Heart right ventricle (tissue), 16 donors: ENCODE measurements at places on chromosomes 6 and 20.

DNA sequence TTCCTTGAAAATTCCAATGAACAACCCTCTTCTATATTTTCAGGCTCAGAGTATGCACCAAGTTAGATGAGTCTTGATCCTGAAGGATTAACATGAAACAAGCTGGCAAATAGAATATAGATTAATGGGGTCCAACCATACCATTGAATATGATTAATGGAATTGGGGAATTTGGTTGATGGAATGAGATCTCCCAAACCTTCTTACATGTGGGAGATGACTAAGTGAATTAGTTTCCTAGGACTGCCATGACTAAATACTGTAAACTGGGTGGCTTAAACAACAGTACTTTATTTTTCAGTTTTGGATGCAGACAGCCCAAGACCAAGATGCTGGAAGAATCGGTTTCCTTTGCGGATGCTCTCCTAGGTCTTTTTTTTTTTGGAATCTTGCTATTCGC lies 347.0 kb downstream of the QKI start:
- no peak for DNase-seq

- no peak for DNase-seq
These were observed 296.8 kb upstream of the TSHZ2 start for GRCh38 chr20:52675375-52675774.

GRCh38 chr6:100260584-100260983 lies 204.1 kb downstream of the SIM1 start:
- DNase-seq, result no peak

GRCh38 chr6:45052325-45052724 lies 275.8 kb upstream of the RUNX2 start:
- DNase-seq, result no peak

DNA sequence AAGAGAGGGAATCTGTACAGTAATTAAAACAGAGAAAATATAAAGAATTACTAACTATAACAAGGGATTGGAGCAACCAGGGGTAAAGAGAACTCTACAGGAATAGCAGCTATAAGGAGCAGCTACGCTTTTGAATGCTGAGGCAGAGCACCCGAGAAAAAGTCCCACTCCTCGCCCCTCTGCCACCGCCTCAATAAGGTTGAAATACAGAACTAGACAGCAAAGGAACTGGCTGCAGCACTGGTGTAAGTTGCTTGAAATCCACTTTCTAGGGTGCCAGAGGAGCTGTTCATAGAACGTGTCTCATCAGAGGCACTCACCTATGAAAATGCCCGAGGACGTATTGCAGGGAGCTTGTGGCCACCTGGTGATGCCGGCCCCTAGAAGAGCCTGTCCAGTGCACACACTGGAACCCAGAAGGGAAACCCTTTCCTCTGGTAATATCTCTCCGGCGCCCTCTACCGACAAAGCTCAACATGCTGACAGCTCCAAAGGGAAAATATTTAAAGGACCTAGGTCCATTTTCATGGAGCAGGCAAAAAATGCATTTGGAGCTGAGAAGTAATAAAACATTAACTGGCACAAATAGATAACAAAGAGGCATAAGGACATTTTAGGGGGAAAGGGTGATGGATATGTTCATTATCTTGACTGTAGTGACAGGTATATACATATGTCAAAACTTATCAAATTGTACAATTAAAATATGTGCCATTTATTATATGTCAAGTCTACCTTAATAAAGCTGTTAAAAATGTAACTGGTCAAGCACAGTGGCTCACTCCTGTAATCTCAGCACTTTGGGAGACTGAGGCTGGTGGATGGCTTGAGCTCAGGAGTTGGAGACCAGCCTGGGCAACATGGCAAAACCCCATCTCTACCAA lies 137.4 kb upstream of the HDAC2 start:
- peak; percentile 48 for DNase-seq

GRCh38 chr6:161486361-161487216 lies 212.7 kb upstream of the AGPAT4 start:
- peak; percentile 30 for DNase-seq

DNA sequence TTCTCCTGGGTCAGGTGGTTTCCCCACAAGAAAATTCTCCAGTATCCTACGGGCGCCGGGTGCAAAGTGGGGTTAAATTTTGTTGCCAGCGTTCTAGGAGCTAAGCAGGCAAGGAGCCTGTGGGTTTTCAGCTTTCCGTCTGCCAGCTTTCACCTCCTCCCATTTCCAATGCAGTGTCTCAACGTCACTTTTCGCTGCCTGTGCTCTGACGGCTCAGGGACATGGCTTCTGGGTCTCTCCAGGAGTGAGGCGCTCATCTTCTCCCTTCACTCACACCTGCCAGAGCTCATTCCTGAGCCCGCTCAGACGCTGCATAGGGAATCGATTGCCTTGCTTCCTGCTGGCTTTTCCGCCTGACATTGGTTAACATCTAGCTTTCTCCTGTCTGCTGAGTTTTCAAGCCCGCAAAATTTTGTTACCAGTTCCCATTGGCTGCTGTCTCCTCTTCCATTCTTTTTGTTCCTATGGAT lies 7.3 kb upstream of the NAA20 start:
- DNase-seq, result no peak

GRCh38 chr20:17716331-17716730 lies 16.6 kb downstream of the BANF2 start:
- no peak for DNase-seq

GRCh38 chr6:67639161-67639560 lies 995.9 kb upstream of the ADGRB3 start:
- no peak for DNase-seq

DNA sequence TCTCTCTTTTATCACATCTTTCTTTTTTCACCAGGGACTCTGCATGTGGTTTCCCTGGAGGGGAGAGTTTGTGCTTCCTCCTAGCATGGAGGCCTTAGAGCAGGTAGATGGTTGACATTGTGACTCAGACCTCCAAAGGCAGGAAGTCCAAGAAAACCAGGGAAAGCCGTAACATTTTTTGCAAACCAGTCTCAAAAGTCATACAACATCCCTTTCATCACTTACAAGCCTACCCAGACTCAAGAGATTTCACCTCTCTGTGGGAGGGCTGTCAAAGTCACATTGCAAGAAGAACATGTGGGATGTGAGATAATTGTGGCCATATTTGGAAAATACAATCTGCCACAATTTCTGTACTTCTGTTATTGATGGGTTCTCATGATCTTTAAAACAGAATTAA lies 46.2 kb downstream of the SNRNP48 start:
- no peak for DNase-seq

GRCh38 chr6:156822747-156823206 lies 45.6 kb downstream of the ARID1B start:
- DNase-seq, result no peak

- DNase-seq, result peak; percentile 69
These were observed 828 bp downstream of the HCK start for GRCh38 chr20:32052778-32053362.

GRCh38 chr20:32063695-32064094 lies 11.7 kb downstream of the HCK start:
- no peak for DNase-seq

DNA sequence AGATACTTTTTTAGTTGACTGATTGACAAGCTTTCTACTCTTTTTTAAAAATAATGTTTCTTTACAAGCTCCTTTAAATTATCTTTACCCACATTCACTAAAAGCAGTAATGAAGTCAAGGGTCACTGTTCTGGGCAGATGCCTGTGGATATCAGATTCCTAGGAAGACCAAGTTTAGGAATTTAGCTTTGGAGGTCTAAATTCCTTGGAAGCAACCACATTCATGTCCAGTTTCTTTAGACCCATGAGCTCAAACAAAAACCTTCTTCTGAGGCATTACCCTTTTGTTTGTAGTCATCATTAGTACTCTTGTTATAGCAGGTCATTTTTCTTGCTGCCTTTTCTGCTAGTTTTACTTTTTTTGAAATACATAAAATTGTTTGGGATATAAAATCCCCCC lies 462.9 kb upstream of the JAG1 start:
- no peak for DNase-seq

GRCh38 chr6:44171899-44172546 lies 13.4 kb downstream of the CAPN11 start:
- DNase-seq, result no peak

DNA sequence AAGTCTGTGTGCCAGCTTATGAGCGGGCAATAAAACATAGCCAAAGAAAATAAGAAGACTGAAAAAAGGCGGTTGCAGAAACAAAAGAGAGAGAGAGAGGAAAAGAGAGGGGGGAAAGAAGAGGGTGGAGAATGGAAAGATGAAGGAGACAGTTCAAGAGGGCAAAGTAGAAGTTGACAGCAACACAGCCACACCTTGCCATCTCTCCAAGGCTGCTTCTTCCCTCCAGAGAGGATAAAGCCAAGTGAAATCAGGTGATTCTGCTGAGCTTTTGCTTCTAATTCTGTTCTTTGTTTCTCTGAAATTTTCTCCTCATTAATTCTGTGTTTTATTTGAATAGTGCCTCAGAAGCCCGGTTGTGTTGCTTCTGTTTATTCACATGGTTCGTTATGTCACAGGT lies 48.5 kb downstream of the PTPRK start:
- DNase-seq, result no peak

DNA sequence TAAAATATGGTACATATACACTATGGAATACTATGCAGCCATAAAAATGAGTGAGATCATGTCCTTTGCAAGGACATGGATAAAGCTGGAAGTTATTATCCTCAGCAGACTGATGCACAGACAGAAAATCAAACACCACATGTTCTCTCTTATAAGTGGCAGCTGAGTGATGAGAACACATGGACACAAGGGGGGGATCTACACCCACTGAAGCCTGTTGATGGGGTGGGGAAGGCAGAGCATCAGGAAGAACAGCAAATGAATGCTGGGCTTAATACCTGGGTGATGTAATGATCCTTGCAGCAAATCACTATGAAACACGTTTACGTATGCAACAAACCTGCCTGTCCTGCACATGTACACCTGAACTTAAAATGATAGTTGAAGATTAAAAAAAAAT lies 71.3 kb downstream of the MANEA start:
- no peak for DNase-seq

GRCh38 chr6:27091661-27092315 lies 155.7 kb upstream of the PRSS16 start:
- DNase-seq, result no peak

GRCh38 chr6:7574500-7574899 lies 15.5 kb upstream of the SNRNP48 start:
- DNase-seq, result no peak

- no peak for DNase-seq
These were observed 490.4 kb upstream of the ADGRB3 start for GRCh38 chr6:68144667-68145066.

GRCh38 chr6:54913211-54913610 lies 66.6 kb downstream of the FAM83B start:
- no peak for DNase-seq

DNA sequence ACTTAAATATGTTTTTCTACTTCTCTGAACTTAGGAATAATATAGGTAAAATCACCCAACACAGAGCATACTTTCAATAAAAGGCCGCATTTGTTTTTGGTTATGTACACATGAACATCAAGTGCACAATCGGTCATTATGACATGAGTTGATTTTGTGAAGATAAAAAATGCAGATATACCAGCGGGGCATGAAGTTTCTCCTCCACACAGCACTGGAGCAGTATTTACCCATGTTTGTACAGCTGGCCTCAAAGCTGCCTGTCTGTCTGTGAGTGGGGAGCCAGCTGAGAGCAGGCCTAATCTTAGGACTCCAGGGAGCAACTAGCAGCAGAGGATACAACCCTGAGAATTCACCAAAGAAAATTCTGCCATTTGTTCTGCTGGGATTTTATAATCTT lies 206.5 kb downstream of the TPBG start:
- DNase-seq, result no peak

DNA sequence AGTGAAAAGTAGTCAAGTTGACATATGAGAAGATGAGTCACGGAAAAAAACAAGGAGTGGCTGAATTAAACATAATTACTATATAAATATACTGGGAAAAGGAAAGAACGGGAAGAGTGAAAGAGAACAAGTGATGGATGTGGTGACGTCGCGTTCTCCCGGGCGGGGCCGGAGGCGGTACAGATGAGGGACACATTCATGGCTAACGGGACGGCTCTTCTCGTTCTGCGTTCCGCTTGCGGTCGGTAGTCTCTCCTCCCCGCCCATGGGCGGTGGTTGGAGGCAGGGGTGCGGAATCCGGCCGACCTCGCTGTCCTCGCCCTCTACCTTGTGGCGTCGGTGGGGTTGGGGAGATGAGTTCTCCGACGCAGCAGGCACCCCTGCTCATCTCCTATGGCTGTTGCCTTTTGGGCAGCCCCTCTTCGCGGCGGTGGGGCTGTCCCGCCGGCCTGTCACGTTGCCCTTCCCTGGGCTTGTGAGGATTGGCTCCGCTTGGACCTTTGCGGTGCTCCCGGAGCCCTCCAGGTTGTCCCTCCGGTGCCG lies 22.5 kb downstream of the HLA-G start:
- DNase-seq, result no peak

- DNase-seq, result no peak
These were observed 49.1 kb downstream of the UTRN start for GRCh38 chr6:144334150-144334708.

GRCh38 chr6:170122651-170123050 lies 168.2 kb downstream of the DLL1 start:
- no peak for DNase-seq

DNA sequence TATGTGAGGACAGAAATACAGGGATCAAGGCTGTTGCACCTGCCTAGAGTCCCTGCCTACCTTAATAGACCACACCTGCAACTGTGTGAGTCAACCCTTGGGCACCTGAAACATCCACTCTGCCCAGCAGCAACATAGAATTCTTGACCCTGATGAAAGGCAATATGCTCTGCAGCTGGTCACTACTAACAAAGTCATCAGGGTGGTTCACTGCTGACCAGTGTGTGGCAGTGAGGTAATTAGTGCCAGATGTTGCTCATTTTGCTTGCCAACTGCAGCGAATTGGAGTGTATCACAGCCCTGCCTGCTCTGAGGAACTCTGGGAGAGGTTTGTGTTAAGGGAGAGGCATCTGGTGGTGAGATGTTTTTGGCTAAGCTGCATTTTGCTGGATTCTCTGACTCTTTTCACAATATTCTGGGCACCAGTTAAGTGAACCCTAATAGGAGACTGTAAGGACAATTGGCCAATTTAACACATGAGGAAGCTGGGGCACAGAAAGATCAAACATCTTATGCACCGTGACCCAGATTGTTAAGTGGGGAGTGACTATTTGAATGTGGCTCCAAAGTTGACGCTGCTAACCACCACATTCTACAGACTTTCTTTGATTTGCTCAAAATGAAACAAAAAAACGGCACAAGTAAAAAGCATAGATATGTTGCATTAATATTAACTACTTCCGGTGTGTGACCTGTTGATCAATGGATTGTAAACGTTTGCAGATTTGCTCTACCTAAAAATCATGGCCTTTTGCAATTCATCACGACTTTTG lies 61.9 kb upstream of the OPRM1 start:
- DNase-seq, result no peak

DNA sequence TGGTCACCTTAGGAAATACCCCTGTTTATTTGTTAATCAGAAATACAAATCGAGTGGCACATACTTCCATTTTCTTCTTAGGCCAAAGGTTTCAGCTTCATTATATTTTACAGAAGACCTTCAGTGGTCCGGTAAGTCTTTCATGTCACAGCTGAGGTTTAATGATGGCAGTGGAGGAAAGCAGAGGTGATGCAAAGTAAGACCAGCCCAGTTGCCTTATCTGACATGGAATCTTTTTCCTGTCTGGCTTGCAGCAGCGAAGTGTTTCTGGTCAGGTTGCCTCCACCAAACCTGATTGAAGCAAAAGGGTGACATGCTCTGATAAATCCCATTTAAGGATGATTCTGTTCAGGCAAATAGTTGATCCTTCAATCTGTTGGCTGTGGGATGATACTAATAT lies 100.0 kb downstream of the PRDM1 start:
- DNase-seq, result no peak

- DNase-seq, result no peak
These were observed 72.4 kb downstream of the MAP3K7 start for GRCh38 chr6:90514496-90514895.
